ENCODE measurements at places on chromosomes 1 and 21.

DNA sequence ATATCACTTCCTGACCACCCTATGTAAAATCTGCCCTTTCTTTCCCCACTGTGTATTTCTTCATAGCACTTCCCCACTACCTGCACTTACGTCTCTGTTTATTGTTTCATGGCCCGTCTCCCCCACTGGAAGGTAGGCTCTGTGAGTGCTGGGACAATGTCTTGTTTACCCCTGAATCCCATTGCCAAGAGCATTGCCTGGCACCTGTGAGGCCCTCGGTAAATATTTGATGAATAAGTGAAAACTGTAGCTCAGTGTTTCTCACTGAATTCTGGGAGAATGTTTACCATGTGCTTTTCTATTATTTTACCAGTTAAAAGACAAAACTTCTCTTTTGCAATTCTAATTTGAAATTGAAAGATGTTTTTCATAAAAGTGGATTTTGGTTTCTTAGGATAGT, 11.8 kb downstream of the NFASC start:
- DNase-seq = no peak

- DNase-seq = no peak
Measured at GRCh38 chr1:3827813-3828307, 29.2 kb downstream of the CEP104 start.

GRCh38 chr1:180560868-180561600, 2.3 kb downstream of the OVAAL start:
- DNase-seq = no peak

DNA sequence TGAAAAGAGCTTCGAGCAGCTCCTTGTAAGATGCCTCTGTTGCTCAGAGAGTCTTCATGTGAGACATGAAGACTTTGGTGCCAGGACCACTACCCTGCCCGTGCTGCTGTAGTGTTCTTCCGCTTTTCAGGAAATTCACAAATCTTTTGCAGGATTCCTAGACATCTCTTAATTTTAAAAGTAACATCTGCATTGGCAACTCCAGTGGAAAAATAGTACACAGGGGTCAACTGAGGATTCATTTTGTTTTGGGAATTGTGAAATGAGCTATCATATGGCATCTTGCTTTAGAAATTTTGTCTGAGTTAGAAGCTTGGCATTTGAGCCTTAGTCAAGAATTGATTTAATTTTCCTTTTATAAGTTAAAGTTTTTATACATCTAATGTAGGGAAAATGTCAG, 7.2 kb downstream of the PRDM2 start:
- DNase-seq = no peak

GRCh38 chr1:188433425-188433824, 1604.7 kb downstream of the PLA2G4A start:
- DNase-seq = no peak

DNA sequence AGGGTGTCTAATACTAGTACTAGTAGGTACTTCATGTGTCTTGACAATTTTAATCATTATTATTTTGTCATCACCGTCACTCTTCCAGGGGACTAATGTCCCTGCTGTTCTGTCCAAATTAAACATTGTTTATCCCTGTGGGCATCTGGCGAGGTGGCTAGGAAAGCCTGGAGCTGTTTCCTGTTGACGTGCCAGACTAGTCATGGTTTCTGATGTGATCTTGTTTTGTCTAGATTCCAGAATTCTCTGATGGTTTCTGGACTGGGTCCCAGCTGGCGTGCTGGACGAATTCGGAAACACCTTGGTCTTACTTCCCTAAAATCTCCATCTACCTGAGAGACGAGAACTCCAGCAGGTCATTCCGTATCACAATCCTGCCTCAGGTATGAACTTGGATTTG, 66.1 kb upstream of the FAM3B start:
- no peak for DNase-seq

- DNase-seq = no peak
Measured at GRCh38 chr1:226436472-226436854, 28.6 kb upstream of the PARP1 start.

DNA sequence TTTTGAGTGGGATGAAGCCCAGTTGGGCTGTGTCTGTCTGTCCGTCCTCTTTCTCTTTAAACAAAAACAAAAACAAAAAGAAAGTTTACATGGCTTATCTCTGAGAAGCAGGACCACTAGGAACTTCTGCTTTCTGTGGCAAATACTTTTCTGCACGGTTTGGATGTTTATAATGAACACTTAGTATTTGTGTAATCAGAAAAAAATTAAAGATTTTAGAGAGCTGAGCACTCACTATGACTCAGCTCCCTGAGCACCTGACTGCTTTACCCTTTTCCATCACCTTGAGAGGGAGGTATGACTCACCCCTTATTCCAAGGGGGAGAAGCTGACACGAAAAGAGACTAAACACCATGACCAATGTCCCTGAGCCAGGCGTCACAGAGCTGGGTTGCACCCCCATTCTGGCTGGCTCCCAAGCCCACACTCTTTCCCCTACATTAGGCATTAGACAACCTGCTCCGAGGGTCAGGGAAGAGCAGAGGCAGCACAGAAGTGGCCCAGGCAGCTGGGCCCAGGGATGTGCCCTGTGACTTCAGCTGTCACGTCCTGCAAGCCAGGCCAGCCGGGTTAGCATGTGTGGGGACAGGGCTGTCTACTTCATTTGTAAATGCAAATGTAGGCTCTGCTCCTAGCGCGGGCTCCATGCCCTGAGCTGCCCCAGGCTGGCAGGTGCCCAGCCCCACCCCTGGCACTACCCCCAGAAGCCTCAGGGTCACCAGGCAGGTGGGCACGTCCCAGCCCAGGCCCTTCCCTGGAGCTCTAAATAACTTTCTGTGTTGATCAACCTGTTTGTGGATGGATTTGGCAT, 30.4 kb downstream of the RAP1GAP start:
- no peak for DNase-seq

- no peak for DNase-seq
Measured at GRCh38 chr1:56872597-56872996, 18.0 kb downstream of the C8A start.
